T-helper 2 cell treated with Interferon-gamma antibody and Interleukin-4, amounts not matched to agents 5 μg/mL and 100 μg/mL, for 36 hours (primary cell): ENCODE measurements at places on chromosomes 11 and 22.

DNA sequence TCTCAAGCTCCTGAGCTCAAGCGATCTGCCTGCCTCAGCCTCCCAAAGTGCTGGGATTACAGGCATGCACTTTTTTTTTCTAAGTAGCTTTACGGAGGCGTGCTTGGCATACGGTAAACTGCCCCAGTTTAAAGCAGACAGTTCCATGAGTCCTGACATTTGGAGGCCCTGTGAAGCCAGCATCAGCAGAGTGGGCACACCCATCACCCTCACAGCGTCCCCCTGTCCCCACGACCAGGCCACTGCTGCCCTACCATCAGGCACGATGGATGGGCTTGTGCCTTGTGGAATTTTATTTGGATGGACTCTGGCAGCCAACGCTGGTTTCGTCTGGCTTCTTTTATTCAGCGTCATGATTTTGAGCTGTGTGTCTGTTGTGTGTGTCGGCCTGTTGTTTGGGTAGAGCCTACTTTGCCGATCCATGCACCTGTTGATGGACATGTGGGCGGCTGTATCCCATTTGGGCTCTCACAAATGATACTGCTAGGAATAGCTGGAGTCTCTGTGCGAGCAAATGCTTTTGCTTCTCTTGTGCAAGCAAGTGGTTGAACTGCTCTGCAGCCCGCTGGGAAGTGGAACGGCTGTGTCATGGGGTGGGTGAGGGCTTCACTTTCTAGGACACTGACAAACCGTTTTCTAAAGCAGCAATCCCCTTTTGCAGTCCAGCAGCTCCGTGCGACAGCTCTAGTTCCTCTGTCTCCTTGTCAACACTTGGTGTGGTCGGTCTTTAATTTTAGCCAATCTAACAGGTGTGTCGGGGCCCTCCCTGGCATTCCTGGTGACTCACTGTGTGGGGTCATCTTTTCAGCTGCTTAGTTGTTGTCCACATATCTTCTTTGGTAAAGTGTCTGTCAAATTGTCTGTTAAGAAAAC lies 23.8 kb downstream of the KCNQ1 start:
- H3K27ac ChIP-seq = no peak overlapping the region
- peaks cover 16% of the 10 kb centered on the region for H3K27me3 ChIP-seq
- no peak for DNase-seq
- H3K4me3 ChIP-seq = peak overlapping the region; percentile 24

DNA sequence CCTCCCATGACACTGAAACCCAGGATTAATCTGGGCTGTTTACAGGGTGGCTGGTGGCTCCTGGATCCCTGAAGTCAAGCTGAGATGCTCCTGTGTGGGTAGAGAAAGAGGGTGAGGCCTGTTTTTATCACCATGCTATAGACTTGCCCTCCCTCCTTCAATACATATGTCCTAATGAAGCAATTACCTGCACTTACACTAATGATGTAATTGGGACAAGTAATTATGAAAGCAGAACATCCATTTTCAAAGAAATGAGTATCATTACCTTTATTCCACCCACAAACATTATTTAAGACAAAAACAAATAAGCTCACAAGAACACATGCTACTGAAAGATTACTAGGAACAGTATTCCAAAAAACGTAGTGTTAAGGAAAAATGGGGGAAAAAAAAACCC lies 64.3 kb upstream of the CHRM4 start:
- no peak overlapping the region for H3K27ac ChIP-seq
- no peaks in the 10 kb centered on the region for H3K27me3 ChIP-seq
- peaks cover 2% of the 10 kb centered on the region for H3K4me1 ChIP-seq
- no peak for DNase-seq
- H3K4me3 ChIP-seq = no peak overlapping the region

DNA sequence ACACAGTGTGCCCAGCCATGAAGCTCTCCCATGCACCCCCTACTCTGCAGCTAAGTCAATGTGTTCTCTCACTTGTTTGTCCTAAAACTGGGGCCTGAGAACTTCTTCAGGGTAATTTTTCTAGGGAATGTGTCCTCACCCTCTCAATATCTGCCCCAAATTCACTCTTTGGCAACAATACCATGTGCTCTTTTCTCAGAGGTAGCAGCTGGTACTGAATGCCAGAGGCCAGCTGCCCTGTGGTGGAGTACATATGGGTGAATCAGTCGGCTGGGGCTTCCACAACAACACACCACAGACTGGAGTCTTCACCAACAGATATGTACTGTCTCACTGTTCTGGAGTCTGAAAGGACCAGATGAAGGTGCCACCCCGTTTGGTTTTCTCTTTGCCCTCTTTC lies 97.7 kb upstream of the TOP3B start:
- peaks cover 59% of the 10 kb centered on the region for H3K27me3 ChIP-seq
- no peak overlapping the region for H3K27ac ChIP-seq
- no peak overlapping the region for H3K4me3 ChIP-seq
- H3K4me1 ChIP-seq = no peaks in the 10 kb centered on the region
- no peak for DNase-seq

DNA sequence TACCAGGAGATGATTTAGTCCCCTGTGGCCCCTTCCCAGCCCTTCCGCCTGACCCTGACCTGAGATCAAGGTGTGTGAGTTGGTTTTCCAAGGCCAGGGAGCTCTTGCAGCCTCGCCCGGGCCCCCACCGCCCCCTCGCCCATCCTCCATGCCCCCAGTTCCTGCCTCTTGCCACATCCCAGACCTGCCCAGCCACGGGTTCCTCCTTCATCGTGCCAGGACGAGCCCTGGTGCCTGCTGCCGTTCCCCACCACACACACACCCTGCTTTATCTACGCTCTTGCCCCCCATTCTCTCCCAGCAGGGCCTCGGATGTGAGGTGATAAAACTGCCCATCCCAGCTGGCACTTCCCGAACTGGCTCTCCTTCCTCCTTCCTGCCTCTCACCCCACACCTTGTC lies 1.4 kb upstream of the LIF start:
- peak overlapping the region; percentile 92 for H3K4me3 ChIP-seq
- peak overlapping the region; percentile 85 for H3K27ac ChIP-seq
- peaks cover 31% of the 10 kb centered on the region for H3K36me3 ChIP-seq
- no peaks in the 10 kb centered on the region for H3K27me3 ChIP-seq
- peaks cover 65% of the 10 kb centered on the region for H3K4me1 ChIP-seq
